ENCODE measurements at places on chromosomes 7 and 10. TPM values are rescaled to one million over a fixed set of nuclear protein-coding genes. Genes with fewer than 3 reads are reported as not detected.

DNA sequence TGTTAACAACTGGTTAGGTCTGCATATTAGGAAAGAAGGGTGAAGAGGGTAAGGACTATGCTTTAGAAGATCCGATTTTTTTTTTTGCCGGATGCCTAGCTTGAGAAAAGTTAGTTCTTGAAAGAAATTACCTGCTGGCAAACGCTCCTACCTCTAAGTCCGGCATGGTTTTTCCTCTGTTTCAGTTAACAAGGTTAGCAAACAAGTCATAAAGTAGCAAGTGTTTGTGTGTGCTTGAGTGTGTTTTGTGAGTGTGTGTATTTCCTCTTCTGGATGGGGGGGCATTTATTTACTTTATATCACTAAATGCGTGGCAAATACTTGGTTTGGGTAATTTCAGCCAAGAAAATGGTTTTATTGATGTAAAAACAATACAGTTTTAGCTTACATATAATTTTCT is 195.6 kb downstream of the SUGCT start:
- ATAC-seq, result no peak

GRCh38 chr7:26153241-26153822 is 1.3 kb downstream of the NFE2L3 start:
- no peak for ATAC-seq

HMX3 gene
- total RNA-seq, result not detected

GRCh38 chr10:80986596-80986995 is 448.9 kb downstream of the SH2D4B start:
- no peak for ATAC-seq

DNA sequence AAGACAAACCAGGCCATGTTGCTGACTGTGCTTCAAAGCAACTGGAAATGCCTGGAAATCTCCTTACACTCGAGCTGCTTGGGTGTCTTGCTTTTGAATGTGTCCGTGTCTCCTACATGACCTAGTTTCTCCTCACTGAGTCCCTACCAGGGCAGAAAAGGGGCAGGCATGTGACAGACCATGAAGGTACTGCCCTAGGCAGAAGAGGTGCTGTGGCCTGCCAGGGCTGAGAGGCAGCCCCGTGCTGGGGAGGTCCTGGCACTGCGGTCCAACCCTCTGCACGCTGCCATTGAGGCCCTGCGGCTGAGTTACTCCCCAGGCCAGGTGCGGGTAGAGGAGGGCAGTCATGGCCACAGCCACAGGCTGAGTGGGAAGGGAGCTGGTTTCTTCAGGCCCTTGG is 159.3 kb downstream of the LYZL1 start:
- ATAC-seq, result no peak

HKDC1 gene
- not detected for total RNA-seq

DNA sequence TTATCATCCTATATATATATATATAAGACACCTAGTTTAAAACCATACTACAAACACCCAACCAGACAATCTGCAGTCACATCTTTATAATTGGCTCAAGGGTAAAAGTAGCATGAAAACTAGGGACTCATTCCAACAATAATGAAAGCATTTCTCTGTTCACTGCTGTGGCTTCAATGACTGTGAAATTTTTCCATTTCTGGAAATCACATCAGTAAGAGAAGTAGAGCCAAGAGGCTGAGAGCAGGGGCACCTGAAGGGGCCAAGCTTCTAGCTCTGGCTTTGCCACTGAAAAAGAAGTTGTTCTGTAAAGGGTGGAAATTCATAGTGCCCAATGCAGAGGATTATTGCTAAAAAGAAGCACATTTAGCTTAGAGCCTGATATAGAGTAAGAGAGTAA is 158.6 kb upstream of the GLI3 start:
- no peak for ATAC-seq

PAXIP1 gene
- 11.0 TPM for total RNA-seq

GRCh38 chr7:70886547-70886946 is 245.4 kb upstream of the GALNT17 start:
- no peak for ATAC-seq

GRCh38 chr10:63766745-63767137 is 245.5 kb downstream of the REEP3 start:
- no peak for ATAC-seq

DNA sequence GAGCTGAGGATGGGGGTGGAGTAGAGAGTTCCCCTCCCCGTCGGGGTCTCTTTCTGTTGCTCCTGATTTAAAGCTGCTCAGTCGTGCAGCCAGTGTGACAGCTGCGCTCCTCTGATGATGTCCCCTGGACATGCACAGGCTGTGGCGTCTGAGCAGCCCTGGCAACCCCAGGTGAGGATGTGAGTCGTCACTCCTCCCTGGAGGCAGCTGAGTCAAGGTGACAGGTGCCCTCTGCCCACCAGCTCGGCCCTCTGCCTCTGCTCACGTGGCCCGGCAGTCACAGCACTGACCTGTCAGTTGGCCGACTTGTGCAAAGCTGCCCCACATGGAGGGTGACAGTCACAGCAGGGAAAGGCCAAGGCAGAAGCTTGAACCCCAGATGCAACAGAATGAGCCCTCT is 33.9 kb downstream of the ANXA8 start:
- no peak for ATAC-seq

DNA sequence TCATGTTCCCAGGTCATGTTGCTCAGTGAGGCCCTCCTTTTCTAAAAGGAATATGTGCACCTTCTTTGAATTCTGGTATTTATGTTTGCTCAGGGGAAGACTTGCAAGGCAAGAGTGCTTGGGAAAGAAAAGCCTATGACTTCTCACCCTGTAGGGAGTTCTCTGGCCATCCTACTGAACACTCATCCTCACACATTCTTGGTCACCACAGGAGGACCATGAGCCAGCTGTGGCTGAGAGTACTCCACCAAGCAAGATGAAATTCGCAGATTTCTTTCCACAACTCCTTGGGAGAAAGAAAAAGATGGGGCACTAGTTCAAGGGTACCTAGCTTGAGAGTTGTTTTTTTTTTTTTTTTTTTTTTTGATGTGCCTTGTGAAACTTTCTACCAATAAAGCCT is 179.6 kb downstream of the FZD1 start:
- no peak for ATAC-seq

DDX50 gene
- 57.6 TPM for total RNA-seq

- ATAC-seq, result no peak
These were observed 793.1 kb downstream of the NXPH1 start for GRCh38 chr7:9226500-9226899.

TDRD1 gene
- not detected for total RNA-seq

GRCh38 chr10:114131094-114131493 is 42.9 kb downstream of the CCDC186 start:
- no peak for ATAC-seq

FIGNL1 gene
- total RNA-seq, result 5.0 TPM

DNA sequence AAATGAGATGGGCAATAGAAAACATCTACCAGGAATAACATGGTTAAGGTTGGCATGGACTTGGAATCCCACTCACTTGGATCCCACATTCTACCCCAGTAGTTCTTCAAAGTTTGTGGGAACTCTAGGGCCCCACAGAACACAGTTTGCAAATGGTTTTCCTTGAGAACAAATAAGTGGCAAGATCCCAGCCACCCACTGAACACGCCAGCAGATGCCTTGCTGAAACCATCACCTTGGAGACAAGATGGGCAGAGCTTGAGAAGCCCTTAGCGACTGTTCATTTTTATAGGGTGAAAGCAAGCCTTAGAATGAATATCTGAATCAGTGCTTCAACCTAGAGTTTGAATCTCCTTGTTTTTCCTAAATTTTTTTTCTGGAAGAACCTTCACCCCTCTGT is 349.1 kb downstream of the RPS24 start:
- no peak for ATAC-seq

DNA sequence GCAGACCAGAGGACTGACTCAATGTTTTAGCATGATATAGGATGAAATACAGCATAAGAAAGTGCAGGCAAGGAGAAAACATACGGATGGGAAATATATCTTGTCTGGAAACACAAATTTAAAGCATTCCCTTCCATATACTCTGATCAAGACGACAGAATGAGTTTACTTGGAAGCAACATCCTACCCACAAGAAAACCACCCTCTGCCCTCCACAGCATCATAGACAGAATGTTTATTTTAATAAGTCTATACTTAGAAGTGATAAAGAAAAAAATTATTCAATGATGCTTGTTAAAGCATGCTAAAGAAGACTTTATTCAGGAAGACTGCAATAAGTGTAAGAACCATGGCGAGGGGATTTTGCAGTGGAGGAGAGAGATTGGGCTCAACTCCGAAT is 32.4 kb upstream of the HIBADH start:
- ATAC-seq, result no peak

MMP21 gene
- total RNA-seq, result not detected

GRCh38 chr10:118628397-118628796 is 32.9 kb upstream of the PRLHR start:
- ATAC-seq, result no peak

DNA sequence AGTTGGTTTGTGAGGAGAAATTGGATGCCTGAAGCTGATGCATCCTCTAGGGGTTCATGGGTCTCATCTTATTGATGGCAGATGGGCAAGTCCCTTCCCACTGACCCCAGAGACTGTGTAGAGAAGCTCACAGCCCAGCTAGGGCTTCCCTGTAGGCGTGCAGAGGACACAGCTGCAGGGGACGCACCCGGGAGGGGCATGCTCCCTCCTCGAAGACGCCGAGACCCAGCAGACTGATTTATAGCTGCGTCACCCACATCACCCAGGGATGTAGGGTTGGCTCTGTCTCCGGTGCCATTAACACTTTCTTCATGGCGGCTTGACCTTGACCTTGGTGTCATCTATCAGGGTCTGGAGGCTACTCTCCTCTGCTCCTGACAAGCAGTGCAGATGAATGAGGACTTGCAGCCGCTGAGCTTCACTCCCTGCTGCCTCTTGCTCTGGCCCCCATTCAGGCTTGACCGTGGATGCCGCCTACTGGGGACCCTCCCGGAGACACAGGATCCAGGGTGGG is 549.7 kb downstream of the TCERG1L start:
- ATAC-seq, result no peak

GRCh38 chr7:10939237-10939910 is 34.3 kb upstream of the PHF14 start:
- no peak for ATAC-seq

DNA sequence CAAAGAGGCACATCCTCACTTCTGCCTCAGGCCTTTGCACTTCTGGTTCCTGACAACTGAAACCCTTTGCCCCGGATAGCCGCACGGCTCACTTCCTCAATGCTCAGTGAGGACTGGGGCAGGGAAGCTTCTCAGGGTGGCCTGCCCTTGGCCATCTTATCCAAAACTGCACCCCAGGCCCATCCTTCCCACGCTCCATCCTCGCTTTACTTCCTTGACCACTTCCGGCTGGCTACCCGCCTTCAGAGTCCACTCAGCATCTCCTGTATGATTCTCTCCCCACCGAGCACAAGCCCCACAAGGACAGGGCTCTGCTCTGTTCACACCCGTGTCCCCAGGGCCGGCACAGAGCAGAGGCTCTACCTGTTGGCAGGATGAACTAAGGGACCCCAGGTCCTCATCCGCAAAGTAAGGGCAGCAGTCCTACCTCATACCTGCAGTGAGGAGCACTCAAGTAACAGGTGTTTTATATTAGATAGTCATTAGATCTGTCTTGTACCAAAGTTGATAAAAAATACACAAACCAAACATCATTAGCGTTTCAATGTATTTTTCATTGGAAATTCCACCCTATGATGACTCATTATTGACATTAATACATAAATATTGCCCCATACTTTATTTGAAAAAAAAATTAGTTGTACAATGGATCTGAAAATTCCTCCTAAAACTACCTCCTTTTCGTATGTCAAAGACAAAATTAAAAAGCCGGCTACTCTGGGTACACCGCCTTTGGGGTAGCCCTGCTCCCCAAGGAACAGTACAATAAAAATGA is 35.0 kb downstream of the GNA12 start:
- no peak for ATAC-seq

NRCAM gene
- total RNA-seq, result 2.9 TPM
